ENCODE measurements at places on chromosomes 4 and X.

DNA sequence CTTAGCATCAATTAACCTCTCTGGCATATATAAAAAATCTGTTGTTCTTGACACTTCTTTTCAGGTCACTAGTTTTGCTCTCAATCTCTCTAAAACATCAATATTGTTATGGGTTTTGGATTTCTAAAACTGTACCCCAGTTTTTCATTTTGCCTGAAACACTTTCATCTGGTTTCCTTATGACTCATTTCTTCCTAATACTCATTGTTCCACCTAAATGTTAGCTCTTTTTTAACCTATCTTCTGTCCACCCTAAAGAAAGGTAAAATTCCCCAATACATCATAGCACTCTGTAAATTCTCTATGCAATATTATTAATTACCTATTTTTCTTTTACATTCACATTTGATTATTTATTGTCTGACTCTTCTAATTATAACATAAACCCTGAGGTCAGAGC, 575.5 kb upstream of the NDST4 start:
- no peak for DNase-seq

DNA sequence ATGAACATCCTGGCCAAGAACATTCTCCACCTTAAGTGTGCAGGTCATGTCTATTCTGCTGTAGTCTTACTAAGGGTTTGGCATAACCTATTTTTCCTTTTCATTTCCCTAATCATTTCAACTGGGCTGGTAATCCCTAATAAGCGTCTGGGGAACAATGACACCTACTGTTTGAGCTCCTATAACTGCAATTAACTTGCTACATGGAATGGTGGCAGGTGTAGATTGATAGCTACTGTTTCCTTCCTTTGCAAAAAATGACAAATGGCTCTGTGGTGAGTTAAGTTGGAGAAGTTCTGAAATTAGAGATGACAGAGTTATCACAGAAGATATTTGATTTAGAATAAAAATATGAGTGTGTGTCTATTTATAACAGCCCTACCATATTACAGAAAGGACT, 104.5 kb upstream of the NAP1L5 start:
- DNase-seq, result no peak

GRCh38 chrX:39819921-39820849, 277.6 kb downstream of the BCOR start:
- no peak for DNase-seq

DNA sequence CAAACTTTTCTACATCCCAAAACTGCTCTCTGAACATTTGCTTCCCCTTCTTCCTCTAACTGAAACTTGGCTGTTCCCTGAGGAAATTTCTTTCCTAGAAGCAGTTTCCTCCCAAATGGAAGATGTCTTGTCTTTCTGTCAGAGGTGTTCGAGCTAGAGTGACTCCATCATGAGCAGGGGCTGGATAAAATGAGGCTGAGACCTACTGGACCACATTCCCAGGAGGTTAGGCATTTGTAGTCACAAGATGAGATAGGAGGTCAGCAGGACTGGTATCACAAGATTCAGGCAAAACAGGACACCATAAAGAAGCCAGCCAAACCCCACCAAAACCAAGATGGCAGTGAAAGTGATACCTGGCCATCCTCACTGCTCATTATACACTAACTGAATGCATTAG, 35.8 kb upstream of the PGRMC2 start:
- no peak for DNase-seq

DNA sequence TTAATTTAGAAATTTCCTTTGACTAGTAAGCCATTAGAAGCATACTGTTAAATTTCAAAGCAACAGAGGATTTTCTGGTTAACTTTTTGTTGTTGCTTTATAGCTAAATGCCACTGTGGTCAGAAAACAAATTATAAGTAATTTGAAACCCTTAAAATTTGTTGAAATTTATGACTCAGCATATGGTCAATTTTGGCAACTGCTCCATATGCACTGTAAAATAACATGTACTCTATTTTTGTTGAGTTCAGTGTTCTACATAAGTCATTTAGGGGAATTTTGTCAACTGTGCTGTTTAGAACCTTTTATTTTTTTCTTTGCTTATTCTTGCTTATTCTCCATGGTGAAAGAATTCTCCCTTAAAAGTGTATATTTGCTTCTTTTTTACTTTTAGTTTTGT, 28.6 kb downstream of the SCLT1 start:
- no peak for DNase-seq

DNA sequence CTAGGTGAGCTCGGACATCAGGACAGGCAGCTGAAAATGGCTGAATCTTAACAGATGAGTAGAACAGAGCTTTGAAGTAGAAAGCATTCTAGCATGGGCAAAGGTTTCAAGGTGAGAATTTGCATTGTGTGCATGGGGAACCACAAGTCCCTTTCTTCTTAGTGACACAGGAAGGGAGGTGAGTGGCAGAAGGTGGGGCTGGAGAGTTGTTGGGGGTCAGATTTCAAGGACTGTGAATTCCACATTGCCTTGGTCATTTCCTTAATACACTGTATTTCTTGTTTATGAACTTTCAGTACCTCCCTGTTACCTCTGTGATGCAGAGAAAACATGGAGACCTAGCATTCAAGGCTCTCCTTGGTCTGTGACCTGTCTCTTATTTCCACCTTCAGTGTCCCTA, 4.1 kb downstream of the APEX2 start:
- no peak for DNase-seq
